Mesenteric fat pad (tissue), 1 donor: ENCODE measurements at places on chromosomes 7 and 10. TPM values are rescaled to one million over a fixed set of nuclear protein-coding genes. Genes with fewer than 3 reads are reported as not detected.

The PLEKHS1 gene
- total RNA-seq, result 0.13 TPM

The OPN4 gene
- not detected for total RNA-seq

The UBE2D1 gene
- 18.7 TPM for total RNA-seq

The MTERF1 gene
- 7.7 TPM for total RNA-seq

The ARHGAP19 gene
- total RNA-seq, result 7.9 TPM

The SLC13A4 gene
- total RNA-seq, result not detected

The ZNF425 gene
- total RNA-seq, result 0.64 TPM

The TMEM248 gene
- total RNA-seq, result 84.8 TPM

The WEE2 gene
- not detected for total RNA-seq

The MYH16 gene
- total RNA-seq, result not detected

The POLR2J2 gene
- total RNA-seq, result 7.1 TPM

The TMEM176B gene
- total RNA-seq, result 57.8 TPM

The SERPINE1 gene
- 130 TPM for total RNA-seq

The WIPF3 gene
- total RNA-seq, result 1.4 TPM

The NPSR1 gene
- not detected for total RNA-seq

The KAZALD1 gene
- total RNA-seq, result 1.9 TPM

The PIK3CG gene
- total RNA-seq, result 7.9 TPM

The OR6V1 gene
- not detected for total RNA-seq

The CNTNAP2 gene
- total RNA-seq, result 1.3 TPM

The ETV1 gene
- total RNA-seq, result 5.7 TPM

The AGAP9 gene
- 4.7 TPM for total RNA-seq

The GRID2IP gene
- not detected for total RNA-seq

The GPR26 gene
- not detected for total RNA-seq

The USP6NL gene
- 18.6 TPM for total RNA-seq

The MYPN gene
- total RNA-seq, result not detected

The NUTM2B gene
- total RNA-seq, result 0.48 TPM

The MKI67 gene
- total RNA-seq, result 0.39 TPM

The FRMPD2 gene
- total RNA-seq, result not detected
